ENCODE measurements at places on chromosomes 7 and 10. TPM values are rescaled to one million over a fixed set of nuclear protein-coding genes. Genes with fewer than 3 reads are reported as not detected.
A peak's percentile ranks its signal among the peaks of the same experiment; 100 is the strongest.

GRCh38 chr10:9596368-9596920 lies 1421.2 kb upstream of the CELF2 start:
- DNase-seq, result no peak

DNA sequence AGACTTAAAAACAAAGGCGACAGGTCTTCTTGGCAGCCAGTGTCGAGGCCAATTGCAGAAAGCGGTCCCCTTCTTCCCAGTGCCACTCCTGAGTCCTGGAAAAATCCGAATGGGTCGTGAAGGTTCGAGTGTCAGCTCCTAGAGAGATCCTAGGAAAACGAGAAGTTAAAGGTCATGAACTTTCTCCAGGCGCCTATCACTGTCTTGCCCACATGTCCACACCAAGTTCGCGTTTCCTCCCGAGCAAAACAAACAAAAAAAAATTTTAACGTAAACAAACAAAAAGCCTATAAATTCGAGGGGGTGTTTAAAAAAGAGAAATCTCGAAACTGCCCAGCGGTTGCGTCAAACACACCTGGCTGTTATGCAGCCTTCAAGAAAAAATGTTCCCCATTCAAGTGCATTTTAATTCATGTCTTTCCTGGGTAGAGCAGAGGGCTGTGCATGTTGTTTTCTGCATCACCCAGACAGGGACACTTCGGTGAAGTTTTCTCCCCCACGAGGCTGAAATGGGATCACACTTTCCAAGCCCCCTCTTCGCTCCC lies 1.5 kb downstream of the ARHGAP21 start:
- no peak for DNase-seq

DNA sequence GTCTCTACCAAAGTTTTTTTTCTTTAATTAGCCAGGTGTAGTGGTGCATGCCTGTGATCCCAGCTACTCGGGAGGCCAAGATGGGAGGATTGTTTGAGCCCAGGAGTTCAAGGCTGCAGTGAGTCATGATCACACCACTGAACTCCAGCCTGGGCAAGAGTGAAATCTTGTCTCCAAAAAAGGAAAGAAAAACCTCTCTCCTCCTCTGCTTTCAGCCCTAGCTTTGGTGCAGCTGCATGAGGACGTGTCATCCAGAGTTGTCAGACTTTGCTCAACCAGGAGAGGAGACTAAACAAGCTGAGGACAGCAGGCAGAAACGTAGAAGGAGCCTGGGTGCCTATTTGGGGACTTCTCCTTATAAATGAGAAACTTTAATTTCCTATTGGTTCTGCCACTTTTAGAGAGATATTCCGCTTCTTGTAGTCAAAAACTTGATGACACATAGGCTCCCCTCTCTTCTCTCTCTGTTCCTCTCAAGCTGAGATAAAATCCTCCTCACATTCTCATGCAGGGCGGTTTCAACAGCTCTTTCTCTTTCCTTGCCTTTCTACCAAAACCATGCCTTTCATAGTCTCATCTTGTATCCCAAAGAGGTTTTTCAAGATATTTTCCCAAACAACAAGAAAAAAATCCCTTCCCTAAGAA lies 205.4 kb downstream of the ARHGAP12 start:
- DNase-seq, result no peak

- peak; percentile 86 for DNase-seq
Observed at GRCh38 chr7:122886357-122887081, at the start of gene CADPS2. CADPS2 (minus strand) TSS chr7:122886460; CDS start chr7:122886337, 123 bp downstream.

- DNase-seq, result no peak
Observed at GRCh38 chr7:130276796-130277762, 10.4 kb downstream of the CPA2 start.

DNA sequence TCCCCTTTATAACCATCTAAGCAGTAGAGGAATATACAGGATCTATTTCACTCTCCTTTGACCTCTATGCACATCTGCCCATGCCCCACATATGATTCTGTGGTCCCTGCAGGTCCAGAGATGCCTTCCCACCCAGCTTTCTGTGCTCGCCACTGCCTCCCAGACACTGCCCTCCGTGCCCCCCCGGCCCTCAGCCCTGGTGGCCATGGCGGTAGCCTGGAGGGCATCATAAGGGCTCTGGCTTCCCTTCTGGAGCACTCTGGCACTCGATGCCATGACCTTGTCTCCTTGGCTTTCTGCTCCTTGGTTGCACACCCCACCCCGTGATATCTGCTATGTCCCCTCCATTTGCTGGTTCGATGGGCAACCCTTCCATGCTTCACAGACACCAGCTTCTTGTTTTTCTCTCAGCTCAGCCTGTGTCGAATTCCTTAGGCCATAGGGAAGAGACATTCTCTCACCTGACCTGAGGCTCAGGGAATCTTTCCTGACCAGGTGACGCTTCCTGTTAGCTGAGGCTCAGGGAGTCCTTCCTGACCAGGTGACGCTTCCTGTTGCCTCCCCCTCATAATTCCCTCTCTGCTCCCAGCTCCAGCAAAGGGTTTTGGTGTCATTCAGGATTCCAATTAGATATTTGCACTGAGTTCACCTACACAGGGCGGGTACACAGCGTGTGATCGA lies 100.4 kb upstream of the GLI3 start:
- DNase-seq, result no peak

- no peak for DNase-seq
Observed at GRCh38 chr10:129961157-129961701, 2.8 kb downstream of the EBF3 start.

DNA sequence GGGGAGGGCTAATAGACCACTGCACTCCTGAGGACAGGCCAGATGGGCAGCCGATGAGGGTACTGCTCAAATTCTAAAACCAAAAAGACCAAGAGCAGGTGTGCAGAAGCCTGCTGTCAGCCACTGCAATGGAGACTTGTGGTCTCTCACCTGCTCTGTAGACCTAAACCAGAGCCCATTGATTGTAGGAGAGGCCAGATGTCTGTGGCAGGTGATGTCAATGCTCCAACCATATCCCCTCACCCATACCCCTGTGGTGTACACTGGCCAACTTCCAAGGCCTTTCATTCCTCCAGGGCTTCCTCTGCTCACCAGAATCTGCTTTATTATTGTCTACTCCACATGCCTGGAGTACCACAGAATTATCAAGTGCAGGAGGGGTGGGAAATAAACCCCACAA lies 116.9 kb upstream of the CHST15 start:
- no peak for DNase-seq

DNA sequence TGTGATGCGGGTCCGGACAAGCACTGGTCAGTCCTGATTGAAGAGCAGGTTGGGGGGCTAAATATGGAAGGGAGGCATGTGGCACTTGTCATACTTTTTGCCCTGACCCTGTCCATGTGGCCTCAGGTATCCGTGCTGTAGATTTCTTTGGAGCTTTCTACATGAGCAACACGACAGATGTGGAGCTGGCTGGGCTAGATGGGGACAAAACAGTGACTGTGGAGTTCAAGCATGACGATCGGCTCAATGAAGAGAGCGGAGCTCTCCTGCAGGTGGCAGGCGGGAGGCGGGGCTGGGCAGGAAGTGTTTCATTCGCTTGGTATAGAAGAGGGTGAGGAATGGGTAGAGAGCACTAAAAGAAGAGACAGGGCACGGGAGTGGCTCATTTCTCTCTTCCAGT lies 13.0 kb upstream of the CHCHD1 start:
- no peak for DNase-seq

- DNase-seq, result no peak
Observed at GRCh38 chr10:91745090-91745831, 53.0 kb upstream of the TNKS2 start.

FBXO24 gene
- 0.71 TPM for polyA plus RNA-seq

GRCh38 chr7:142482891-142483658 lies 225.2 kb upstream of the PRSS58 start:
- peak; percentile 55 for DNase-seq

C10orf53 gene
- polyA plus RNA-seq, result not detected

- DNase-seq, result peak; percentile 25
Observed at GRCh38 chr10:43259213-43259991, 7.5 kb downstream of the RASGEF1A start.

Measured in SK-N-SH (cell line).